ENCODE measurements at places on chromosomes 12 and 14. TPM values are rescaled to one million over a fixed set of nuclear protein-coding genes. Genes with fewer than 3 reads are reported as not detected.

GRCh38 chr14:94376108-94376975 lies 12.1 kb downstream of the SERPINA1 start:
- DNase-seq: no peak

The CLEC1B gene
- total RNA-seq: not detected

GRCh38 chr12:130401703-130402102 lies 64.0 kb downstream of the PIWIL1 start:
- peak; percentile 21 for DNase-seq

The GLIPR1L1 gene
- total RNA-seq: not detected
